Astrocyte of the cerebellum (primary cell): ENCODE measurements at places on chromosomes 1 and 21.

DNA sequence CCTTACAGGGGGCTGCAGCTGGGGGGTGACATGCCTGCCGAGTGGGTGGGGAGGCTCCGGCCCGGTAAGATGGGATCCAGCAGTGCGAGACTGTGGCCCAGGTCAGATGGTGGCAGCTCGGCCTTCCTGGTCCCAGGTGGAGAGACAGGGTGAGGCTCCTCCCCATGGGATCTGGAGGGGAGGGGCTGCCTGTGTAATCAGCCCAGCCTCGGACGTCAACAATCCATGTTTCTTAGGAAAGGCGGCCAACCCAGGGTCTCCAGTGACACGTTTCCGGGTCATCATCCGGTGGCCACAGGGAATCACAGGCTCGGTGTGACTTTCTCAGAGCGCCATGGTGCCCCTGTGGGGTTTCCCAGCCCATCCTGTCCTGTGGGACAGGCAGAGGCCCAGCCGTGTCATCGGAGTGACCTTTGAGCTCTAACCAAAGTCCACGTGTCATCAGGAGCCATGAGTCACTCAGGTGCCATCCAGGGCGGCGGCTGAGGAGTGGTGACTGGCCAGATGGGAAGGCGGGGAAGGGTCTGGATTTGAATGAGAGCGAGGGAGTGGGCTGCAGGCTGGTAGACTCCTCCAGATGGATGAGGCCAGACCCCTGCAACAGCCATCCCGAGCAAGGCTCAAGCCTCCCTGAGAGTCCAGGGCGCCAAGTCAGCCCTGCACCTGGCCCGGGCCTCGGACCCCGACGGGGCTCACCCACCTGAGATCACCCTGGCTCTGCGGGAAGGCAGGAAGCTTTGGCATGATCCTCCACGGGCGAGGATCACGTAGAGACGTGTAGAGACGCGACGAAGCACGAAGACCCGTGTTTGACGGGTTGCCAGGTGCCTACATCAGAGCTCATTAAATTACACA lies 6.6 kb upstream of the HES4 start:
- no peak for DNase-seq

- DNase-seq = no peak
These were observed 209.5 kb downstream of the GRIK1 start for GRCh38 chr21:29730281-29730680.

DNA sequence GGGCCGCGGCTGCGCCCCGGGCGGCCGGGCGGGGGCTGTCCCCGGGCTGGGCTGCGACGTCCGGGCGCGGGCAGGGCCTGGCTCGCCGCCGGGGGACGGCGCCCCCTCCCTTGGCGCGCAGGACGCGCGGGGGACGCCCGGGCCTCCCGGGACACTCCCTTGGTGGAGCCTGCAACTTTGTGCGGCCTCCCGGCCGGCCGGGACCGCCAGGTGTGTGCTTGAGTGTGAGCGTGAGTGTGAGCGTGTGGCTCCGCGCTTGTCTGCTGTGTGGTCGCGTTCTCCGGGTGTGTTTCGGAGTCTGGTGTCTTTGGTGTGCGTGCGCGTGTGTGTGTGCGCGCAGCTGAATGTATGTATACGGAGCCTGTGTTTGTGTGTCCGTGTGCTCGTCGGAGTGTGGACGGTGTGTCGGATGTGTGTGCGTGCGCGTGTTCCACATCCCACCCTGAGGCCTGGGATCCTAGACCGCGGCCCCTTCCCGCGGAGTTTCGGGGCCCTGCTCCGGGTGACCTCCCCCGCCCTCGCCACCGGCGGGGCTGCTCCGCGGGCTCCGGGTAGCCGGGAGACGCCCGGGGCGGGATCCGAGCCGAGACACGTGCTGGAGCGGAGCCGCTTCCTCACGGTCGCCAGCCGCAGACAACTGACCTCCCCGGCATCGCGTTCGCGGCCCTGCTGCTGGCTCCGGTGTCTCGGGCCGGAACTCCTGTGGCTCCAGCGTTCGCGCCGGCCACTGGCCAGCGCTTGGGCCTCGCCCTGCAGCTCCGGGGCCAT lies 1.7 kb downstream of the PTPRU start:
- no peak for DNase-seq

DNA sequence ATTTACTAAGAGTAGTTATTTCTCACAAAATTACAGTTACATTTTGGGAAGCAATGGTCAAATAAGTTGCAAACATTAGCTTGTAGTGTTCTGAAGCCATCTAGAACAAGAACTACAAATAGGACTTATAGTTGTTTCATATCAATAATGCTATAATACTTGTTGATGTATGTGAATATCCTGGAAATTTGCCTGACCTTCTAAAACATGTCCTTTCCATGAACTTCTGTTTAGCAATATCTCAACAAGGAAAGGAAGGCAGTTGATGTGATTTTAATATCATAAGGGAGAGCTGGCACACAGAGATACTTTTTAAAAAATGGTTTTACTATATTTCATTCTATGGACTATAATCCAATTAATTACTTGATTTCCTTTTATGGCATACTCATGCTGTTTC lies 47.1 kb upstream of the SAMSN1 start:
- DNase-seq = no peak

DNA sequence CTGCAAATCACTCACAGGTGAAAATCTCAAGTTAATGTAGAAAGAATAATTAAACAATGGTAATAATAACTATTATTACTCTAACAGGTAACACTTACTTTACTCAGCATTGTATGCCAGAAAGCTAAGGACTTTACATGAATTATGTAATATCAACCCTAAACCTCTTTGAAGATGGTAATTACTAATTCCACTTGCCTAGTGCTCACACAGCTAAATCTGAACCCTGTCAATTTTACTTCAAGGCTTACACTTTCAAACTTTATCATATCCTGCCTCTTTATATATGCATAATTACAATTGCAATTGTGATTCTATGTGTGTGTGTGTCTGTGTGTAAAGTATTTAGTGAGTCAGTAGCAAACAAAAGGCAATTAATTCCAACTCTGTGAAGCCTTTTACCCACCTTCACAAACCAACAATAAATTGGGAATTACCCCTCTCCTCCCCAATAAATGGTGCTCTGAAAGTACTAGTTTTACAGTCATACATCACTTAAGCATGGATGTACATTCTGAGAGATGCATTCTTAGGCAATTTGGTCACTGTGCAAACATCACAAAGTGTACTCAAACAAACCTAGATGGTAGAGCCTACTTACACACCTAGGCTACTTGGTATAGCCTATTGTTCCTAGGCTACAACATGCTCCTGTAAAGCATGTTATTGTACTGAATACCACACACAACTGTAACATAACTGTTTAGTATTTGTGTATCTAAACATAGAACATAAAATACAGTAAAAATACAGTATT lies 5.9 kb downstream of the ZNF644 start:
- DNase-seq = no peak

DNA sequence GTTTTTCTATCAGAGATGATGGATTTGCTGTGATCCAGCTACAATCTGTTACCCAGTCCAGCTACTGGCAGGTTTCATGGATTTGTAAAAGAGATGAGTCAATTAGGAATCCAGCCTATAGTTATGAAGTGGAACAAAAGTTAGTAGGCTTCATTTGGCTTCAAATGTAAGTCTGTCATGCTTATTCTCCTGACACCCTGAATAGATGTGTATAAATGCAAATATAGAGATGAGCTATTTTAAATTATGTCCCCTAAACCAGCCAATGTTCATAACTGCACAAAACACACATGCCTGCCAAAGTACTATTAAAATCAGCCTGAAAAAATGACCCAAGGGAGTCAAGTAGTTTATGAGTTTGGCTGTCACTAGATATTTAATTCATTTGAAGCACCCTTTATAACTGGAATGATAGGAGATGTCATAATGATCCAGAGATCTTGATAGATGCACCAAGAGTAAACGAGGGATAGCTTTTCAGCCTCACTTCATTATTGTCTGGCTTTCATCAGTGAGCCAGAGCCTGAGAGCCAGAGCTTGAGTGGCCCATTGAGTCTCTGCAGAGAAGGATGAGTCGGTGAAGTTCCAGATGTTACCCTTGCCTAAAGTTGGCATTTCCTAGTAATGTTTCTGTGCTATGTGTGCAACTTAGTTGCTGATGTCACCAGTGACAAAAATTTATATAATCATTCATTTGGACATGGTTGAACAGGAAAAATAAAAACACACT lies 11.8 kb upstream of the NTMT2 start:
- DNase-seq = no peak

- no peak for DNase-seq
These were observed 29.0 kb upstream of the SARS1 start for GRCh38 chr1:109184687-109185086.

DNA sequence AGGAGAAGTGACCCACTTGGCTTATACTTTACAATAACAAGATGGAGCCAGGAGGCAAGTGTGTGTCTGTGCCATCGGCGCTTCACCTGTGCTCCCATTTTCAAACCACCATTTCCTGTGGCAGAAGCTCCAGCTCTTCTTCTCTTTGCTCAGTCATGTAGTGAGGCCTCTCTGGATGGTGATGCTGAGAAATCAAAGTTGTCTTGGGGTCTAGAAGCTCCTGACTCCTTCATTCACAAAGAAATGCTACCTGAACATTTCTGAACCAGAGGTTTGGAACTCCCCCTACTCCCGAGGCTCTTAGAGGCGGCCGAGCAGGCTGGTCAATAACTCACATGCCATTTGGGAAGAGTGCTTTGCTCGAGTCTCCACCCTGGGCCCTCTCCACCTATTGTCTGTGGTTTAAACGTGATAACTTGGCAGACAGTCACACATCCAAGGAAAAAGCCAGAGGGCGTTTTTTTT lies 18.0 kb downstream of the SLAMF1 start:
- DNase-seq = no peak

GRCh38 chr1:70171512-70171911 lies 33.9 kb downstream of the LRRC40 start:
- no peak for DNase-seq

DNA sequence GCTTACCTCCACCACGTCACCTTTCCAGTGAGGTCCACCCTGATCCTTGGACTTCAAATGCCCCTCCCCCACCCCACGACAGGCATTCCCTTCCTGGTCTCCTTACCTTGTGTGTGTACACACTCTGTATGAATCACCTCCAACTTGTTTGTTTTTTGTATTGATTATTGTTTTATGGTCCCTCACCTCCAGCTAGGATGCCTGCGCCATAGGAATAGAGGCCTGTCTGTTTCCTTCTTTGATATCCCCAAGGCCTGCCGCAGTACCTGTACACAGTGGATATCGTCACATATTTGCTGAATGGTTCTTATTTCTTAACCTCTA lies 219.6 kb upstream of the POU3F1 start:
- DNase-seq = no peak

DNA sequence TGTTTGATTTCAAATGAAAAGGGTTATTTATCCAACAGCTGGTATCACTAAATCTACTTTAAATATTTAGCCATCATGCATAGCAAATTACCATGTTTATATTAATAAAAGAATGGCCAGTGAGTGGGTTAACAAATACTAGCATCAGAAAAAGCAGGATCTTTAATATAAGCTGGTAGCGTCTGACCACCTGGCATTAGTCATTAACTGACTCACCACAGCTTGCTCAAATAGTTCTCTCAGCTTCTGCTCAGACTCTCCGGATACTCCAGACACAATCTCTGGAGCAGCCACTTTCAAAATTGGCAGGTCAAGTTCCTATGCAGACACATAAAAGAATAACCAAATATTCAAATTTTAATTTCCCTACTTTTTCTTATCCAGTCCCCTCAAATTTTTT lies 29.6 kb downstream of the NVL start:
- DNase-seq = peak; percentile 64

DNA sequence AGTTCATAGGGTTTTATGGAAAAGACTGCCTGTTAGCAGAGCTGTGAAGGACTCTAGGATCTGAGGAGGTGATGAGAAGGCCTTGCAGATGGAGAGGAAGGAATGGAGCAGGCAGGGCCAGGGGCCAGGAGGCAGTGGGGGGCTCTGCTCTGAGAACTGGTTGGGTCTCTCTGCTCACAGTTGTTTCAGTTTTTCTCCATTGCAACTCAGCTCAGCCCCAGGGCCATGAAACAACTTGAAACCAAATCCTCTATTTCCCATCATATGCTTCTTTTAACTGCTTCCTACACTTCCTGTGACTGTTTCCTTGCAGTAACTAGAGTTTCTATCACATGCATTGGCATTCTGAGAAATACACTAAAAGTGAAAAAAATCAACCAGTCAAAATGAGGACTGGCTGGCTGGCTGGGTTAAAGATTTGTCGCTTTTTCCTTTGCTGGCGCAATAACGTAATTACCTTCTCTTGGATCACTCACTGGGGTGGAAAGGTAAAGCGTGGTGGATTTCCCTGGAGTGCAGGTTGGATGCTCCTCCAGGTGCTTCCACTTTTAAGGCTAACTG lies 172.0 kb downstream of the CDC7 start:
- no peak for DNase-seq

DNA sequence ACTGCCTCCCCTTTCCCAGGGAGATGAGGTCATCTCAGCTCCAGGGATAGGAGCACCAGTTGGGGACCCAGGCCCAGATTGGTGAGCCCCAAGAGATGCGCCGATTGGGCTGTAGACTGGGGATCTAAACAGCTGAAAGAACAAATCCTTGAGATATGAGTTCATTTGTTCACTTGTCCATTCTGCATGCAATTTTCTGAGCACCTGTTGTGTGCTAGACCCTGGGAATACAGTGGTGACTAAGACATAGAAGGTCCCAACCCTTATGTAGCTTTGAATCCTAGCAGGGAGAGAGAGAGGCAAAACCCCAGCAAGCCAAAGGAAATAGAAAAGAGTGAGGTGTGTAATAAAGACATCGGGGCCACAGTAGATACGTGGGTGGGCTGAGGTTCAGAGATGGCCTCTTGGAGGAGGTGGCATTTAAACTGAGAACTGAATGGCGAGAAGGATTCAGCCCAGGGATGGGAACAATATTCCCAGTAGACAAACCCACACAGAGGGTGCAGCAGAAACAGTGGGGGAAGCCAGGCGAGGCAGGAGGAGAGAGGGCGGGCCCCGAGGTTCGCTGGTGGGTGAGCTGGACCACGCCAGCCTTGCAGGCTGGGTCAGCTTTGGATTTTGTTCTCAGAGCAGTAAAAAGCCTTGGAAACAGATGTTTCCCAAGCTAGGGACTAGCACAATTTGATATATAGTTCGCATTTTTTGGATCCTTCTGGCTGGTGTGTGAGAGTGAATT lies 105.6 kb upstream of the ACTL8 start:
- DNase-seq = no peak

- no peak for DNase-seq
These were observed 1.7 kb upstream of the TRAPPC10 start for GRCh38 chr21:44010429-44010828.

DNA sequence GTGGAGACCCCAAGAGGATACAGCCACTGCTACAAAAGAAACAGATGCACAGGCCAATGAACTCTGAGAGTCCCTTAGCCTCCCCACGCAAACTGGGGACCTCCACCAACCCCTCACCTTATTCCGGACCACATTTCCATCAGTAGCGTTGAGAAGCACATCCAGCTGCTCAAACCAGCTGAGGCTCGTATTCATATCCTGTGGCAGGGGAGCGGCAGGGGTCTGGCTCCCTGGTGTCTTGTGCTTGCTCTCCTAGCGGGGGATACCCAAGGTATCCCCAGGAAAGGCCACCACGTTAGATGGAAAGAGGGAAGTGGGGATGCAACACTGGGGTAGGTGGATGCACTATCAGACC lies 481 bp downstream of the CCDC163 start:
- no peak for DNase-seq

- peak; percentile 97 for DNase-seq
These were observed 26.4 kb downstream of the CNST start for GRCh38 chr1:246592695-246593094.
